ENCODE measurements at places on chromosomes 13 and 19.

DNA sequence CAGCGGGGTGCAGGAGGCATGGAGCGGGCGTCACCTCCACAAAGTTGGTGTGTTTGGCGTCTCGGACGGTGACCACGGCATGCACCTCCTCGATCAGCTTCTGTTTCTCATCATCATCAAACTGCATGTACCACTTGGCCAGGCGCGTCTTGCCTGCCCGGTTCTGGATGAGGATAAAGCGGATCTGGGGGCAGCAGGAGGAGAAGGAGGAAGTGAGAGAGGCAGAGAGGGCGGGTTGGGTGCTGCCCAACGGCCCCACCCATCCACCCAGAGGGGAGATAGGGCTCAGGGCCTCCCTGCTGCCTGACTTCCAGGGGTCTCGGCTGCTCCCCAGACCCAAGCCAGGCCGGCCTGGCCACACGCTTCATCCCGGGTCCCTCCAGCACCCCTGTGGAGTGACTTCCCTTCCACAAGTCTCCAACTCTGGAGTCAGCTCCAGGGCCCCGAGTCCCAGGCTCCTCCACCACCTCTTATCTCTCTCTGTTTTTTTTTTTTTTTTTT, 4.6 kb downstream of the AP2S1 start:
- no peak for DNase-seq

- DNase-seq: no peak
Observed at GRCh38 chr19:55066107-55066709, 3.3 kb upstream of the RDH13 start.

DNA sequence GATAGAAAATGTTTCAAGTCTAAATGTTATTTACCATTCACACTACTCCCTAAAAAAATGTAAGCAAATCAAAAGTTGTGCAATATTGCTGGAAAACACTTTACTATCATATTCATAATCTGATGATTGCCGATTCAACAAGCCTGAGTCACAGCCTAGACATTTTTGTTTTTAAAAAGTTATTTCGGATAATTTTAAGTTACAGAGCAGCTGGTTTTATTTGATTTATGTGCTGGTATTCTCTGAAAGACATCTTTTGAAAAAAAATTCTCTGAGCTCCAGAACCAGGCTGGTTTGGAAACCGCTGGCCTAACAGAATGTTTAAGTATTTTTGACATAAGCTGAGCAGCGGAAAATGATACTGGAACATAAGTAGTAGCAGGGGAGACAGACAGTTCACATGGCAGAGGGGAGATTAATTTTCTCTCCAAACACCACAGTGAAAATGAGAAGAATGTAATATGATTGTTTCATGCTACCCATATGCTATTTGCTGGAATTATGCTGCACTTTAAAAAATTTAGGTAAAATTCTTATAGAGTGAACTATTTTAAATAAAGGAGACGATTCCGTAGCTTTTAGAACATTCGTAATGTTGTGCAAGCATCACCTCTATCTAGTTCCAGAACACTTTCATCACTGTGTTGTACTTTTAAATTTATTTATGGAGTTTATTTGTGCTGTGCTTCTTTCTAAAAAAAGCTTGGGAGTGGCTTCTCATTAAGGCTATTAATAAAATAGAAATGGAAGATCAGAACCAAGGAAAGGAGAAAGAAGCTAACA, 36.1 kb downstream of the TBC1D4 start:
- DNase-seq: peak; percentile 34

- no peak for DNase-seq
Observed at GRCh38 chr13:59363313-59363712, 800.4 kb downstream of the DIAPH3 start.

All from IMR-90 (cell line).